ENCODE measurements at places on chromosomes 5 and 9. TPM values are rescaled to one million over a fixed set of nuclear protein-coding genes. Genes with fewer than 3 reads are reported as not detected.
A peak's percentile ranks its signal among the peaks of the same experiment; 100 is the strongest.

- DNase-seq, result no peak
These were observed 143.5 kb downstream of the OLFM1 start for GRCh38 chr9:135230817-135231520.

DNA sequence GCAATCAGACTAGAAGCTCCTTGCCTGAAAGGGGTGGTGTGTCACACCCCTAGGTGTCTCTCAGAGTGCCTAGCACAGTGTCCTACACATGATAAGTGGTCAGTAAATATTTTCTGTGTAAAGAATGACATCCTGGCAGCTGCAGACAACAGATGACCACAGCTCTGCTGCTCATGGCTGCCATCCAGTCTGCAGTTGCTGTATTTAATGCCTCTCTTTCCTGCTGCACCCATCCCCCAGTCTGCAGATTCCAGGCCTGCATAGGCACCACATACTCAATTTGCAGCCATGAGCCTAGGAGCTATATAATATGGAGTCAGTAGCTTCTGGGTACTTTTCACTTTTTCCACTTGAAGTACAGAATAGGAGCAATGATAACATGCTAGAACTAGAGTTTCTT is 94.9 kb upstream of the NR4A3 start:
- no peak for DNase-seq

DNA sequence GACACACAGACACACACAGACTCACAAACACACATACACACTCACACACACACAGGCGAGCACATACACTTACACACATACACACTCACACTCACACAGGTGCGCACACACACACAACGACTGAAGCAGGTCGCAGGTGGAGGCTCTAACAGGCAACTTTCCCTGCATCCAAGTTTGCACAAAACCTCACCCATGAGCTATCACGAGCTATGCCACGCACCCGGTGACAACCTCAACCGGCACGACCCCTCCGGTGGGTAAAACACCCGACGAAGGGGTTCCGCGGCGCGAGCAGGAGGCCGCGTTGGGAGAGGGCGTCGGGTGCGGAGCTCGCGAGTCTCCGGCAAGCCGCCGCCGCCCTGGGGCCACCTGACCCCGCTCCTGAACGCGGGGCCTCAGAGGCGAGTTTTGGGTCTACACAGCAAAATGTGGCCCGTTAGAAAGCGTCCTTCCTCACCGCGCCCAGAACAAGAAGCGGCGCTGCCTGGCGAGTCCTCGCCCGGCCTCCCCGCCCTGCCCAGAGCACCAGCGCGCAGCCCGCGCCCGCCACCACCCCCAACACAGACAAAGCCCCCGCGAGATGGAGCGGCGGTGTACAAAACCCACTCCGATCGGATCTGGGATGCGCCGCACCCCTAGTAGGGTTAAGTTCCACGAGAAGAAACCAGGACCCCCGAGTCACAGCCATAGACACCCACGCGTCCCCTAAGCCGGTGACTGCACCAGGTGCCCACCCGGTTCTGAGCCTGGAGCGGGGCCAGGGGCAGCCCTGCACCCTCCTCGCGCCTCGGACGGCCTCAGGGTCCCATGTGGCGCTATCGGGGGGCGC is 665 bp downstream of the SLC6A3 start:
- no peak for DNase-seq

- no peak for DNase-seq
These were observed 23.7 kb upstream of the UBAP2 start for GRCh38 chr9:34072410-34072809.

The PRKACG gene
- polyA plus RNA-seq, result 0.13 TPM

The PCDH12 gene
- polyA plus RNA-seq, result 0.44 TPM

GRCh38 chr9:91089405-91090129 is 272.2 kb downstream of the AUH start:
- peak; percentile 63 for DNase-seq

DNA sequence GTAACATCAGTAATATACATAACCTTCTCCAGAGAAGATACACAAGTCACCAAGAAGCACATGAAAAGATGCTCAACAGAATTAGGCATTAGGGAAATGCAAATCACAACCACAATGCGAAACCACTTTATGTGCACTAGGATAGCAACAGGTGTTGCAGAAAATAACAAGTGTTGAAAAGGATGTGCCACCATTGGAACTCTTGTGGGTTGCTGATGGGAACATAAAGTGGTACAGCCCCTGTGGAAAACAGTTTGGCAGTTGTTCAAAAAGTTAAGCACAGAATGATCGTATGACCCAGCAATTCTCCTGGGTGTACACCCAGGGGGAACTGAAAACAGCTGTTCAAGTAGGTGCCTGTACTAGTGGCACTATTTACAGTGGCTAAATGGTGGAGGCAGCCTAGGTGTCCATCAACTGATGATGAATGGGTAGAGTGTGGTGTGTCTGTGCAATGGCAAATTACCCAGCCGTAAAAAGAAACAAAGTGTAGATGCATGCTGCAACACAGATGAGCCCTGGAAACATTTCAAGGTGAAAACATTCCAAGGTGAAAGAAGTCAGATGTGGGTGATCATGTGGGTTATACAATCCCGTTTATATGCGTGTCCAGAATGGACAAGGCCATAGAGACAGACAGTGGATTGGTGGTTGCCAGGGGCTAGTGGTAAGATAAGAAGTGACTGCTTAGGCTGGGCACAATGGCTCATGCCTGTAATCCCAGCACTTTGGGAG is 27.2 kb downstream of the CCDC69 start:
- no peak for DNase-seq

DNA sequence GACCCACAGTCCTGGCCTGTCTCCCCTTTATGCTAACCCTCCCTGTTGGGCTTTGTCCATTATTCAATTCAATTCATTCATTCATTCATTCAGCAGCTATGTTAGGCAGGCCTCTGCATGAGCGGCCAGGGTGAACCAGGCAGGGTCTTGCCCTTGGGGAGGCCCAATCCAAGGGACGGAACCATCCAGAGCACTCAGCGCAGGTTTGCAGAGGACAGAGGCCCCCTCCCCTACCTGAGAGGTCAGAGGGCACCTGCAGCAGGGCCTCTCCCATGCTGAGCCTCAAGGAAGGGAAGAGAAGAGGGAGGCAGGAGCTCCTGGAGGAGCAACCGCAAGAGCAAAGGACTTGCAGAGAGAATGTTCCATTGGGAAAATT is 61.4 kb downstream of the C9orf50 start:
- no peak for DNase-seq

The TAF11L10 gene
- not detected for polyA plus RNA-seq

Data from cardiac muscle cell (in vitro differentiated cells and primary cell).